ENCODE measurements at places on chromosomes 7 and 10.

DNA sequence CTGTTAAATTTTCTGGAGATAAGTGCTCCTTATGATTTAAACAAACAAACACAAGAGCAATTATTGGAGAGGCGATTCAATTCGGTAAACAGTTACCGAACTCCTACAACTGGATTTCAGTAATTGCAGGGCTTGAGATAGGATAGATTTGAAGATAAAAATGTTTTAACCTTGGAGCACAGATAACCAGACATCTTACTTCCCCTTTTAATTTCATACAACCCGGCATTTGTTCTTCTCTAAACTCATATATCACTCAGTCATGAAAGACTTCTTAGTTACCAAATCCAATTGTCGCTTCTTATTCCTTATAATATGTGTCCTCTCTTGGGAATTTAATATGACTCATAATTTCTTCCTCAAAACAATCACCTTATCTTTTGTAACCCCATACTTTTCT, 235.9 kb upstream of the CSTF2T start:
- no peak for DNase-seq

GRCh38 chr7:76051840-76052239, 3.9 kb downstream of the MDH2 start:
- no peak for DNase-seq

GRCh38 chr10:77408259-77408658, 229.3 kb downstream of the KCNMA1 start:
- DNase-seq = no peak

DNA sequence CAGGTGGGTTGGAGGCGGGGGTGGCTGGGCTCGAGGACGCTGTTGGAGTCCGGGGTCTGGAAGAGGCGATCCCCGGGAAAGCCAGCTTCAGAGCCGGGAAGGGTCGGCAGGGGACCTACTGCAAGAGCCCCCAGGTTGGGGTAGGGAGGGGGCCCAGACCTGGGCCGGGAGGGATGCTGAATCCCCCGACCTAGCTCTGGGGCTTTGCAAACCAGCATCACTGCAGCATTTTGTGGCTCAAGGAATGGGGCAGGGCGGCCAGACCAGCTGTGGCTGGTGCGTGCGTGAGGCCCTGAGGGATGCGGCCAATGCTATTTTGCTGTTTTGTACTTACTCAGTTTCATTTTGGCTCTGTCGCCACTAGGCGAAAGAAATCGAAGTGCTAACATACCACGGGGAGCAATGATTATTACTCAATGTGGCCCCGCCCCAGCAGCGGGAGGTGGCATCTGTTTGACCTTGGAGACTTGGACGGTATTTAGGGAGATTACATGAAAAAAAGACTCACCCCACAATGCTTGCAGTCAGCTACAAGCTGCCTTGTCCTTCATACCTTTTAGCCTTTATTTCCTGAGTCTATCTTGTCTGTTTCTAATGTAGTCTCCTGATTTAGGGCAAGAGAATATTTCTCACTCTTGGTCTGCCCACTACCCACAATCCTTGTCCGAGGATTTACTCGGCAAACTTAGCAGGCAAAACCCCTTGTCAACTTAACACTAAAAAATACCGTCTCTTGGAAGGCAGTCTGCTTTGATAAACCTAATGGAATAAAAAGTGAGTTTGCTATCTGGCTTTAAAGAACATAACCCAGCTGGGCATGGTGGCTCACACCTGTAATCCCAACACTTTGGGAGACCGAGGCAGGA, 16.2 kb downstream of the HSPB1 start:
- DNase-seq = no peak

DNA sequence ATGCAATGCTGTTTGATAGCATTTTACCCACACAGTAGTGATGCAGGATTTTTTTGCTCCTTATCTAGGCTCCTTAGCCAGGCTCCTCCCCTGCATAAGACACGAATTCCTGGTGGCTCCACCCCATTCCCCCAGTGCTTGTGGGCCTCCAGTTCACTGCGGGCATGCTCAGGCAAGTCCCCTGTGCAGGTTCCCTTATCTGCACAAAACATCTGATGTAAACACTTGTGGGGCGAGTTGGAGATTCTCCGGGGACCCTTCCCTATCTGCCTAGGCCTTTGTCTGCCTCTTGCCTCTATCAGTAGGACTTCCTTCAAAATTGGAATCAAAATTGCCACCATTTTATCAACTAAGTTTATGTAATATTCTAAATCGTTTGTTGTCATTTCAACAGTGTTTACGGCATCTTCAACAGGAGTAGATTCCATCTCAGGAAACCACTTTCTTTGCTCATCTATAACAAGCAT, 5.4 kb upstream of the STK17A start:
- no peak for DNase-seq

DNA sequence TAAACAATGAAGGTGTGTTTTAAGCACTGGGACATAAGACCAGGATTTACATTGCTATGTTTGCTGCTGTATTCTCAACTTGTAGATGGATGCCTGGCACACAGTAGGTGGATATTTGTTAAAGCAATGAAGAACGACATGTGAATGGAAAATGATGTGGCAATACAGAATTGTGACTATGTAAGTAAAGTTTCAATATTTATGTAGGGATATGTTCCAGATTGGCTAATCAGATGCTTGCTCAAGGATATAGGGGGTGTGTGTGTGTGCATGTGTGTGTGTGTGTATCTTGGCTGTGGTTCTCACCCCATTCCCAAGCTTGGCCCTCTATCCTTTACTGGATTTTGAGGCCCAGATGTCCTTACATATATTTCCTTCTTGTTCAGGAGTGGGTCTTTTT, 42.7 kb upstream of the LAMB1 start:
- DNase-seq = no peak

DNA sequence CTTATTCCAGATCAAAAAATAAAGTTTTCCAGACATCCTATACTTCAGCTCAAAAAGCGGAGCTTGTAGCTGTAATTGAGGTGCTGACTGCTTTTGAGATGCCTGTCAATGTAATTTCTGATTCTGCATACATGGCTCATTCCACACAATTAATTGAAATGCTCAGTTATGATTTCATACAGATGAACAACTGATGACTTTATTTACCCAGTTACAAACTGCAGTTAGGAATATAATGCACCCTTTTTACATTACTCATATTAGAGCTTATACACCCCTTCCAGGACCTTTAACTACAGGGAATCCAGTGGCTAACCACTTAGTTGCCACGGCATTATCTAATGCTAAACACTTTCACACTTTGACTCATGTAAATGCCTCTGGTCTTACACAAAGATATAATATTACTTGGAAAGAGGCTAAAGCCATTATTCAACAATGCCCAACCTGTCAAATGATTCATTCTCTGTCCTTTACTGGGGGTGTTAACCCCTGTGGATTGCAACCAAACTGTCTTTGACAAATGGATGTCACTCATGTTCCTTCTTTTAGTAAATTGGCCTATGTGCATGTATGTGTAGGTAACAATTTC, 147.3 kb downstream of the ZNF33B start:
- no peak for DNase-seq

DNA sequence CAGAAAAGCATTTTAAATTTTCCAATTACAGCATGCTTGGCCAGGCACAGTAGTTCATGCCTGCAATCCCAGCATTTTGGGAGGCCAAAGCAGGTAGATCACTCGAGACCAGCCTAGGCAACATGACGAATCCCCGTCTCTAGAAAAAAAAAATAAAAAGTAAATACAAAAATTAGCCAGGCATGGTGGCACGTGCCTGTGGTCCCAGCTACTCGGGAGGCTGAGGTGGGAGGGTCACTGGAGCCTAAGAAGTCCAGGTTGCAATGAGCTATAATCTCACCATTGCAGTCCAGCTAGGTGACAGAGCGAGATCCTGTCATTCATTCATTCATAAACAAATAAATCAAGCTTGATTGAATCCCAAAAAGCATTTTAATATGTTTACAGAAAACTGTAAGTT, 234.9 kb downstream of the PARD3 start:
- no peak for DNase-seq

DNA sequence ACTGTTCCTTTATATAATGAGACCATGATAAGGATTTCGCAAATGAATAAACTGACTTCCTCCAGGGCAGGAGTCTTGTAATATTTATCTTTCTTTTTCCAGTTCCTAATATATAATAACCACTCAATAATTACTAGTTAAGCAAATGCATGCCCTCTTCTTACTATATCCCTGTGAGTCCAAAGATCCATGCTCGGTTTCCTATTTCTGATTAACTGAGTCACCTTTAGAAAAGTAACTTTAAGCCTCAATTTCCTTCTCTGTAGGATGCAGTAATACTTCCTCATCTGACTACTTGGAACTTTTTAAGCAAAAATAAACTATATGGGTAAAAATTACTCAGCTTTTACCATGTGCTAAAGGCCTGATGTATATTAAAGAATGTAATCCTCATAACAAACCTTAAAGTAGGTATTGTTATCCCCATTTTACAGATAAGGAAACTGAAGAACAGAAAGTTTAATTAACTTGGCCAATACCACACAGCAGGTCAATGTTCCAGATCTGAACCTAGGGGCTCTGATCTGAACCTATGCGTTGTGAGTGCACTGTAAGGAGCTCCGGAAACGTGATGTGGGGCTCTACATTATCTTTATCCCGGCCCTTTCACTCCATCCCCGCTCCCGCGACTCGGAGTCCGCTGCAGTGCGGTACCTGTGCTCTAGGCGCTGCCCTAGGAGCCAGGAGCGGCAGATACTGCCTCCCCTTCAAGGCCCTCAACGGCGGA, 458 bp downstream of the COX15 start:
- DNase-seq = no peak

DNA sequence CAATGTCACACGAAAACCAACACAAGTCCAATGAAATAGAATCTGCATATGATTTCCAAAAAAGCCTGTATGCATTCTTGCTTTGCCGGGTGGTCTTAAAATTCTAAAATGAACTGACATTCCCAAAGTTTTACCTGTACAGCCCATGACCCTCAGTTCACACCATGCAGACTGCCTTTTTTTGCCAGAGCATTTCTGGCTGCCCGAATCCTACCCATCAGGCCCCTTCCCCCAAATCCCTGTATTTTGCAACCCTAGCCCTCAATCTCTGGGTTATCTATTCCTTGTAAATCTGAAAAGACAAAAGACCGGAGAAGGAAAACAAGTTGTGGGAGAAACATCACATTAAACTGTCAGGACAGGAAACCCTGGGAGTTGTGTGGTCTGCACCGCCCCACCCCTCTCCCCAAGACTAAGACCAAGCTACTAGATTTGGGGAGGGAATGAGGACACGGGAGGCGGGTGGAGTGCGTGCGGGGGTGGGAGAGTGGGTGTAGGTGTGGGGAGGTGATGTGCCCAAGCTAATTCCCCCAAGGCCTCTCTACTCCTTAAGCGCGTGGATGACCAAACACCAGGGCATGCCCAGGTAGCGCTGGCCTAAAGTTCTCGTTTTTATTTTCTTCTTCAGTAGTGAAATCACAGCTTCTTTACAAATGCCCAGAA, 1.4 kb downstream of the JCAD start:
- no peak for DNase-seq

- DNase-seq = no peak
Measured at GRCh38 chr7:31642681-31643115, 44.3 kb upstream of the PPP1R17 start.

GRCh38 chr7:111085356-111085755, 5.6 kb upstream of the LRRN3 start:
- DNase-seq = no peak

GRCh38 chr7:1899196-1899595, 229.1 kb downstream of the ELFN1 start:
- DNase-seq = no peak

DNA sequence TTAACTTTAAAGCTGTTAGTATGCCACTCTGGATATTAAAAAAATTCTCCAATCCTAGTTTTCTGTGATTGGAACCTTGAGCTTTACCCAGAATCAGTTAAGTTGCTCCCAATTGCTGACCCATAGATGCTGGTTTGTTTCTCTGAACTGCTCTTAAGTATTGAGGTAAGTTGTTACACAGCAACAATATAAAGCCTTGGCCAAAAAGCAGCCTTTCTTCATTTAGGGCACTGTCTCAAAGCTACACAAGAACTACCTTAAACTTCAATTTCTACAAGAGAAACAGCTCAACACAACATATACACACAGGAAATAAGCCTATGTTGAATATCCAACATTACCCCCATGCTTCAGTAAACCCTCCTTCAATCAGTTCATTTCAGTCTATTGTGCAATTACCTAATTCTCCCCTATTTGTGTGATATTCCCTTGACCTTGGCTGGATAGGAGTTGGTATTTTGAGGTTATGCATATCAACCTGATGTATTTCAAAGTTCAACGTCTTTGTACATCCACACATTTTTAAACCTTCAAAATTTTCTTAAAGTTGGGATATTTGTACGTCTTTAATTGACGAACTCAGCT, 11.5 kb downstream of the HNRNPA2B1 start:
- no peak for DNase-seq

- DNase-seq = no peak
Measured at GRCh38 chr7:2537981-2538851, 17.1 kb downstream of the BRAT1 start.

DNA sequence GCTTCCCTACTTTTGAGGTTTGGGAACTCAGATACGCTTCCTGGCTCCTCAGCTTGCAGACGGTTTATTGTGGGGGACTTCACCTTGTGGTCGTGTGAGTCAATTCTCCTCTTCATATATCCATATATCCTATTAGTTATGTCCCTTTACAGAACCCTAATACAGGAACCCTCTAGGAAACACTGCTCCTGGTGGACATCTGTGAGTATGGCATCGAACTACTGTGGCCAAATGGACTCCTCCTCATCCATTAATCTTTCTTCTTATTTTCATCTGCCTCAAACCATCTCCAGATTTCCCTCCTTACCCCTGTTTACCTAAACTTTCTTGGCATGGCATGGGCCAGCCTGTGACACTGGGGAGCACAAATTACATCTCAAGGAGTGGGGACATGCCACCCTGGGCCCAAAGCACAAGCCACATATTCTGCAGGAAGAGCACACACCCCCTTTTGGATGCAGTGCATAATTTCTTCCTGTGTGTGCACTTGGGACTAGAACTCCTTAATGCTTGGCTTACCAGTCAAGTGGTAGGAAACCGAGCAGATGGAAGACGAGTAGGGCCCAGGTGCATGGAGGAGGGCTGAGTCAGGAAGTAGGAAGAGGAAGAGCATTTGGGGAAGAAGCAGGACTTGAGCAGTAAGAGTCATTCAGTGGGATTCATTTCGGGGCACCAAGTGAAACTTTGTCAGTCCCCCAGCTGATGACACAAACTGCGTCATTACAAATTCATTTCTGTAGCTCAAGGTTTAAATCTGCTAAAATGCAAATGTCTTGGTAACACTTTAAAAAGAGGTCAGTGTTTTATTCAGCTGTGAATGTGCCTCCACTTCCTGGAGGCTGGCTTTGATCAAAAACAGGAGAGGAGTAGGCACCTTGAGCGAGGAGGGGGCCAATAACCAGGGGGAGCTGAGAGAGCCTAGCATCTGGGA, 80.8 kb upstream of the PLXNA4 start:
- DNase-seq = no peak

- DNase-seq = no peak
Measured at GRCh38 chr7:26454180-26454579, 162.5 kb downstream of the SNX10 start.

GRCh38 chr10:13659887-13660550, 73.3 kb downstream of the PRPF18 start:
- peak; percentile 63 for DNase-seq

- no peak for DNase-seq
Measured at GRCh38 chr10:60799971-60800650, 21.8 kb downstream of the CDK1 start.
